Stimulated activated naive CD4-positive, alpha-beta T cell treated with Interleukin-2 at 50 U/mL for 16 hours (primary cell): ENCODE measurements at places on chromosomes 16 and 17.

GRCh38 chr17:29368926-29369325 is 21.2 kb upstream of the TAOK1 start:
- no peak for DNase-seq

DNA sequence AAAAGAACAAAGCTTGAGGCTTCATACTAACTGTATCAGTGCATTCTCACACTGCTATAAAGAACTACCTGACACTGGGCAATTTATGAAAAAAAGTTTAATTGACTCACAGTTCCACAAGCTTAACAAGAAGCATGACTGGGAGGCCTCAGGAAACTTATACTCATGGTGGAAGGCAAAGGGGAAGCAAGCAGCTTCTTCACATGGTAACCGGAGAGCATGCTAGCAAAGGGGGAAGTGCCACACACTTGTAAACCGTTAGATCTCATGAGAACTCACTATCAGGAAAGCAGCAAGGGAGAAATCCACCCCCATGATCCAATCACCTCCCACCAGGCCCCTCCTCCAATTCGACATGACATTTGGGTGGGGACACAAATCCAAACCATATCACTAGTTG is 25.3 kb downstream of the CTRB2 start:
- DNase-seq = no peak

GRCh38 chr16:13426269-13426668 is 493.7 kb upstream of the ERCC4 start:
- no peak for DNase-seq

DNA sequence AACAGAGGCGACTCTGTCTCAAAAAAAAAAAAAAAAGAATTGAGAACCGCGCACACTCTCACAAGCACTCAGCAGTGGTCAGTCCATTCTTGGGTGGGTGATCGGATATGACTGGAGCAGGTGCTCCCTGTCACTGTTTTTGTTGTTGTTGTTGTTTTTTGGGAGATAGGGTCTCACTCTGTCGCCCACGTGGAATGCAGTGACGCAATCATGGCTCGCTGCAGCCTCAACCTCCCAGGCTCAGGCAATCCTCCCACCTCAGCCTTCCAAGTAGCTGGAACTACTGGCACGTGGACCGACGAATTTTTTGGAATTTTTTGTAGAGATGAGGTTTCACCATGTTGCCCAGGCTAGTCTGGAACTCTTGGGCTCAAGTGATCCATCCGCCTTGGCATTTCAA is 30.0 kb downstream of the RAB11FIP3 start:
- no peak for DNase-seq

DNA sequence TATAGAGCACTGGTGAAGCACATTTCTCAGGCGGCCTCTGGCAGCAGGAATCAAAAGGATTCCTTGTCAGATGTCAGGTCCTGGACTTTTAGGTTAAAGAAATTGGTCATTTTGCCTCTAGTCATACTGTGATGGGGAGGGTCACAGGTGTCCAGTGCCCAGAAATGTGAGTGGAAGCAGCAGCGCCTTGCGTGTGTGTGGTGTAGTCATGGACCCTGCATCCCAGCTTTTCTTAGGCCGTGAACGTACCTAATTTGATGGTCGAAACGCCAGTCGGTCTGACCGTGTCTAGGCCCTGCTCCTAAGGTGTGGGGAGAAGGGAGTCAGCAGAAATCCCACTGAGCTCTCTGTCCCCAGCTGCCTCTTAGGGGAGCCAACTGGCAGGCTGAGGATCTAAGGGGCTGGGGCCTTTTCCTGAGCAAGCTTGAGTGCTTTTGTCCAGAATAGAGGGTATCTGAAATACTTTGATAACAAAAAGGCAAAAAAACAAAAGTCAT is 32.0 kb downstream of the POLR3E start:
- DNase-seq = no peak

- no peak for DNase-seq
These were observed 9.7 kb downstream of the CDH13 start for GRCh38 chr16:82636485-82636884.

- no peak for DNase-seq
These were observed 1.2 kb downstream of the RPS15A start for GRCh38 chr16:18788828-18789514.

DNA sequence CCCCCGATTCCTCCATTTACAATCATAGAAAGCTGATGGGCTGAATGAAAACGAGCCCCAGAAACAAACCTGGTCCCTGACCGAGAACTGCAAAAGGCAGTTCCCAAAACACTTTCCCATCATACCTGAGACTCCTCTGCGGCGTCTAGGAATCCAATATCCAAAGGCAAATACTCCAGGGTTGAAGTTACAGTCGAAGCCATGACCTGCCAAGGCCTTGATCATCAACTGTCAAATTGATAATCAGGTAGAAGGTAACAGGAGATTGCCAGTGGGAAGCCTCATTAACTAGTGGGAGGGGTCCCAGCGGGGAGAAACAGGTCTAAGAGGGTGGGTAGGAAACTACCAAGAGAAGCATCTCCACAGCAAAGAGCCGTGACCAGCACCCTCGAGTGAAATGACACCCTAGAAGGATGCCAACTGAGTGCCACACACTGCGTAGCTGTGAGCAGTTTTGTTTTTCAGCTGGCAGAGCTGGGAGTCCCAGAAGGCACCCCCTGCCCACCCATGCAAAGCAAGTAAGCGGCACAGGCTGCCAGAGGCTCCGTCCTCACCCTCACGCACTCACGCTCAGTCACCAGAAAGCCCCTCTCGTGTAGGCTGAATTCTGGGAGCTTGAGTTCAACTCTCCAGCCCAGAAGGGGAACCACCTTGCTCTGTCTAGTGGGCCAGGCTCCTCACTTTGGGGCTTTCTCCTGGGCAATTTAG is 146.1 kb downstream of the GAS7 start:
- DNase-seq = no peak

- DNase-seq = no peak
These were observed 16.8 kb downstream of the ADGRG5 start for GRCh38 chr16:57559072-57559790.

DNA sequence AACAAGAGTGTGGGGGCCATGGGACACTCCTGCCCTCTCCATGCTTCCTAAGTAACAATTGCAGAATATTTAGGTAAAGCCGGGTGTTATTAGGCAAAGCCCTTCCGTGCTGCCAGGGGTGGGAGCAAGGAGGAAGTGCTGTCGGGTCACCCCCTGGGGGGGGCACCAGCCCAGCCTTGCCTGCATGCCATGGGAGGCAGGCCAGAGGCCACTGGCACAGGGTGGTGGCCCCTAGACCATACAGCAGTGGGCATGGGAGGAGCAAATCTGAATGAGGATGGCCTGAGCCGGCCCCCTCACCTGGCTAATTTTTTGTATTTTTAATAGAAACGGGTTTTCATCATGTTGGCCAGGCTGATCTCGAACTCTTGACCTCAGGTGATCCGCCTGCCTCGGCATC is 355.7 kb upstream of the CDH8 start:
- DNase-seq = no peak

DNA sequence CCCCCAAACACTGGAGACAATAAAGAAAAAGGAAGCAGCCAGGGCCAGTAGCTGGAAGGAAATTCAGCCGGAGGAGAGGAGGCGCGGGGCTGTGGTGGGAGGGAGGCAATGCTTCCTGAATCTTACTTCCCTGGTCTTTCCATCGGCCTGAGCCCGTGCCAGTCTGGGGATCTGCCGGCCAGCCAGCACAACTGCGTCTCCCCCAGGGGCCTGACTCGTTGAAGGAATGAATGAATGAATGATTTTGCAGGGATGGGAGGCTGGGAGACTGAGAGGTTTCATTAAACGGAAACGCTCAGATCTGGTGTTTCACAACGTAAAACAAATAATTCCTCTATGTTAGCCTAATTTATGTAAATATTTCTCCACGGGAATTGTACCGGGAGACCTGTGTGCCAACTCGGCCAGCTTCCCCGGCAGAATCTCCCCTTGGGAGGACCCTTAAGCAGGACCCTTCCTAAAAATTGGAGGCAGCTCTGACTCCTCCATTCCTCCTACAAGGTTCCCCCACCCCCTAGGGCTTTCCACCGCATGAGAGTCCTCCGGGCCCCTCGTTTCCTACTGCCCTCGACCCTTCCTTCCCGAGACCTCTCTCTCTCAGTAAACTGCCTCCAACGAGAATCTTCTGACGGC is 1.3 kb upstream of the BAIAP2 start:
- no peak for DNase-seq

- no peak for DNase-seq
These were observed 21.1 kb downstream of the GAS7 start for GRCh38 chr17:10177131-10177912.

DNA sequence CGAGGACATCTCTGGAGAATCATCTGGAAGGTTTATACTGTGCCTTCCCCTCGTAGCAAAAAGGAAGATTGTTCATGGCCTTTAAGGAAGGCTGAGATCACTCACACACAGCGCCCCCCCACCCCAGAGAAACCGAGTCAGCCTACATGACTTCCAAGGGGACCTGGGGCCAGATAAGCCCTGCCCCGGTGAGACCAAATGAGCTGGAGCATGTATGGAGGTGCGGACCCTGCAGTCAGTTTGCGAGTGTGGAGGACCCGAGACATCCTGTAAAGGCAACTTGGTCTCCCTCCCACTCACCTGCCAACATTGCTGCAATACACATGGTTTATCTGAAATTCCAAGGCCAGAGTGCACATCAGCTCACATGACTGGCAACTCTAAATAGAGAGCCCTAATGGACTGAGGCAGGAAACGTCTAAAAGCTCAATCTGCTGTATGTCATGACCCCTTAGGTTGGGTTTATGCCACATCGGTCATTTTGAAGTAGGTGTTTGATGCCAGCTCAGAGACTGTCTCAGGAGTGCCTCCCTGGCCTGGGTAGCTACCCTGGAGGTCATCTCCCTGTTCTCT is 233.6 kb downstream of the CPPED1 start:
- DNase-seq = no peak

- no peak for DNase-seq
These were observed 3.5 kb downstream of the CTNS start for GRCh38 chr17:3639981-3640596.
